ENCODE measurements at places on chromosomes 1 and 21. TPM values are rescaled to one million over a fixed set of nuclear protein-coding genes. Genes with fewer than 3 reads are reported as not detected.

GRCh38 chr1:156445789-156446263 is 54.7 kb downstream of the MEF2D start:
- peak; percentile 92 for DNase-seq

KRTAP25-1 gene
- not detected for total RNA-seq

- DNase-seq = no peak
Measured at GRCh38 chr1:116569776-116570357, 959 bp downstream of the CD58 start.

DNA sequence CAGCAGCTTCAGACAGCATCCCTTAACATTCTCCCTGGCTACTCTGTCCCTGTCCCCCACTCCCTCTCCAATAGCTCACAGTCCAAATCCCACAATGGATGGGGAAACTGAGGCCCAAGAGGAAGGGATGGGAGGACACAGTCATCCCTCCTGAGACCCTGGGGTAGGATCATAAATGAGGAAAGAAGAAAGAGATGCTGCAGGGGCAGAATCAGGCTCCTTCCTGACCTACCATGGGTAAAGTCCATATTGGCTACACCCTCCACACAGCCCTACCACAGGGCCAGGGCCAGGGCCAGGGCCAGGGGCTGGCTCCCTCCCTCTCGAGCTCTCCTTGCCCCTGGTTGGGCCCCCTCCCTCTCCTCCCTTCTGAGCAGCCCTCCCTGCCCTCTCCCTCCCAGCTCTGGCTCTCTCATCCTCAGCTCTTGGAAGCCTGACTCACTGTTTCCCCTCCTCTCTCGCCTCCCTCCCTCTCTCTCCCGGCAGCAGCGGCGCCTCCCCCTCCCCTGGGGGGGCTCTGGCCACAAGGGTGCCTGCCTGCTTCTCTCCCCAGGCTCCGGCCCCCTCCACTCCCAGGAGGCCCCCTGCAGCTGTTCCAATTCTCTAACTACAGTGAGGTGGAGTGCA is 4.9 kb downstream of the AHDC1 start:
- no peak for DNase-seq

- no peak for DNase-seq
Measured at GRCh38 chr1:166057650-166058049, 109.2 kb downstream of the FAM78B start.

CDC14A gene
- 9.9 TPM for total RNA-seq

DNA sequence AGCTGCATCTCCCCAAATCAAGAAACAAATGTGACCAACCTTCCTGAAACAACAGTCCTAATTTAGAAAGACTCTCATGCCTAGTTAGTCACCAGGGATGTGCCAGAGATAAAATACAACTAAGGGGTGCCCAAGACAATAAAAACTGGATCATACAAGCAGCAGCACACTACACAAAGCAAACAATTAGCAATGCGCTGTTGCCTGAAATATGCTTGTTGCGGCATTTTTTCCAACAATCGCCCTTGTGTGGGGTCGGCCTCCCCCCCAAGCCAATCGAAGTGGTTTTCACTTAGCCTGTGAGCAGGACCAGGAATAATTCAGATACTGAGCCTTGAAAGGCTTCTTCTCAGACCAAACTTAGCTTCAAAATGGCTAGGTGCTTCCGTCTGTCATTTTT is 1.4 kb upstream of the STMN1 start:
- no peak for DNase-seq

DNA sequence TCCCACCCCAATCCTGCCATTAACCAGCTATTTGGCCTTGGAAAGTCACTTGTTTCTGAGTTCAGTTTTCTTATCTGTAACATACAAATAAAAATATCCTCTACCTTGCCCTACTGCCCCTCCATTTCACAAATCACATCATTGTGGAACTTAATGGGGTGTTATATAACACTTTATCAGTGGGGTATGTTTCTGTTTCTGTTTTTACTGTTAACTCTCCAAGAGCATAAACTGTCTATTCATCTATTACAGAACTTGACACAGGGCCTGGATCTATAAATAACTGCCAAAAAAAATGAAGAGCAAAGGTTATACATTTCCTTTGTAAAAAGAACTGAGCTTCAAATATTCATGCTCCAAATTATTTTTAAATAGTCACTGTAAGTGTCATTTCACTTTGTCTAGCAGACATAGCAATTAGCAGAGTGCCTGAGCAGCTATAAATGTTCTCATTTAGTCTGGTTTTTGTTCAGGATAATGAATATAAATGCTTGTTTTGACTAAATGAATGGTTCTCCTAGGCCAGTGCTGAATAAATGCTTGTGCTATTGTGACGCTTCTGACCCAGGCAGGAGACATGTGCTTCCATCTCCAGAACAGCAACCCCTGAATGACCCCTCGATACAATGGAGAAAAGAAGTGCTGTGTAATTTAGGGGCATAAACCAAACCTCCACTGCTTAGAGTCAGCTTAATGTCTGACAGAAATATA is 7.4 kb downstream of the PIGM start:
- DNase-seq = no peak

DNA sequence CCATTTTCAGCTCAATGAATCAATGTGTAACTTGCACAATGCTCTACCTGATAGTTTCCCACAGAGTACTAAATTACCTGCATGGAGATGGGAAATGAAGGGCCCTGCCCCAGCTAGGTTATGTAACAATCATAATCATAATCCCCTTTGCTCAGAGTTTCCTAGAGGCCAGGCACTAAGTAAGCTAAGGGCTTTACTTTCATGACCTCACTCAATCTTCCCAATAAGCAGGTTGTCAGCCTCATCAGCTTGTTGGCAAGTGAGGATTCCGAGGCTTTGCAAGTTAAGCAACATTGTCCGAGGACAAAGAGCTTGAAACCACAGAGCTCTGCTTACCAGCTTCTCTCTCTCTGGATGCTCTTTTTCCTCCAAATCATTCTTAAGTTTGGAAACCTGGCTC is 64.1 kb upstream of the NTPCR start:
- DNase-seq = no peak

GRCh38 chr1:89942825-89943658 is 51.9 kb upstream of the ZNF326 start:
- DNase-seq = no peak

GRCh38 chr1:9347095-9347850 is 54.6 kb downstream of the SPSB1 start:
- DNase-seq = no peak

Measured in G401 (cell line).